ENCODE measurements at places on chromosomes 2 and 18.

DNA sequence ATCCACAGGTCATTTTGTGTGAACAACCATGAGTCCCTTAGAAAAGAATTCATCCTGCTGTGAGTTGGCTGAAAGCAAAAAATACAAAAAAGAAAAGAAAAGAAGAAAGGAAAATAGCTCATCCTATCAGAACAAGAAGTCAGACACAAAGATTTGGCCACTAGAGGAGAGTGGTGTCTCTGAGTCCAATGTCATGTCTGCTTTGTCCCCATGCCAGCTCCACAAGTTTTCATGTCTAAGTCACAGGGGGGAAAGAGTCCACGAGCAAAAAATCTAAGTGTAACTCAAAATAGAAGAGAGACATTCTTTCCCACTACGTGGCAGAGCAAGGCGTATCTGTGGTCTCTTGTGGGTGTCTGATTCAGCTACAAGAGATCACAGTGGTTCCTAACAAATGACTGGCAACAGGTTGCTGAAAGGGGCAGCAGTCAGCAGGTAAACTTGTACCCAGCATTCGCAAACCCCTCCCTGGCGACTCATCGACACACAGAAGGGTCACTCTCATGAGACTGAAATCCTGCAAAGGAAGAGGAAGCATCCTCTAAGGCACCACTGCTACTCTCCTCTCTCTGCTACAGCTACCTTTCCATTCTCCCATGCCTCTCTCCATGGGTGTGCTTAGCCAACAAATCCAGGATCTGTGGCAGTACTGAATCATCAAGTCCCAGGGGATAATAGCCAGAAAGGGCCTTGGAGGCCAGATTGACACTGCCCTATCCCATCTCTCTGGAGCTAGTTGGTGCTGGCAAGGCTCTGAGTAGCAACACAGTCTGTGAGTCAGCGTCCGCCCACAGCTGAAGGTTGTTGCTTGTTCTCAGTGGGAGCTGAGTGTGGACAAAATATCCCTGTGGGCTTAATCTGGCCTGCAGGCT, 123.0 kb upstream of the SLC39A10 start:
- no peak for DNase-seq

- peak; percentile 61 for DNase-seq
Observed at GRCh38 chr2:64626963-64627760, 26.6 kb downstream of the SERTAD2 start.

GRCh38 chr2:57696016-57696415, 350.6 kb upstream of the VRK2 start:
- peak; percentile 3 for DNase-seq

GRCh38 chr2:88599527-88599926, 27.7 kb downstream of the EIF2AK3 start:
- no peak for DNase-seq

GRCh38 chr2:75560768-75561565, at the start of gene EVA1A:
Gene EVA1A, minus strand, starts transcription at chr2:75560939. Its CDS starts 42,799 bp downstream, at chr2:75518140.
- peak; percentile 66 for DNase-seq

GRCh38 chr2:32484937-32485336, 128.1 kb downstream of the BIRC6 start:
- no peak for DNase-seq

DNA sequence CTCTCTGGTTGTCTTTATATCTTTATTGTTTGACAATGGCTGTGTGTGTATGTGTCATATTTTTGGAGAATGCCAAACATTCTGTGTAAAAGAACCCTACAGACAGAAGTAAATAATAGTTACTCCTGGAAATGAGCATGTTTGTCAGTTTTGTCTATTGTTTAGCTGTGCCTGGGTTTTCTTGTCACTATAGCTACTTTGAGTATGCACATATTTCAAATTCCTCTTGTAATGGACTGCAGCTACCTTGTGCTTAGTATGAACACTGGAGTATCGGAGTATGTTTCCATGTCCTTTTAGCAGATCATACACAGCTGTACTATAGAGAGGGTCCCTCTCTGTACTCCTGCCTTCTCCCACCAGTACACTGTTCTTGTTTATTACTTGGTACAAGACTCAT, 58.0 kb upstream of the DOCK10 start:
- no peak for DNase-seq

DNA sequence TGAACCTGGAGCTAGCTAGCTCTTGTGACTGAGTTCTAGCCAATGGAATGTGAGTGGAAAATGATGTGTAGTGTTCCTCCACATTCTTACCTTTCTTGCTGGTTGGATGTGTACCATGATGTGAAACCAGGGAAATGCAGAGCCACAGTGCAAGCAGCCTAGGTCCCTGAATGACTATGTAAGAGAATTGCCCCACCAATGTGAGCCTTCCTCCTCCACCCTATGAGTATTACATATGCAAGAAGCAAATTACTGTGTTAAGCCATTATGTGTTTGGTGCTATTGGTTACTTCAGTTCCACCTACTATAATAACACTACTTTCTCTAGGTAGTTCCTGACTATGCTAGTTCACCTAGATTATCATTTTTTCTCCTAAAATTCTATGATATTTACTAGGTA, 39.6 kb downstream of the LCLAT1 start:
- no peak for DNase-seq

DNA sequence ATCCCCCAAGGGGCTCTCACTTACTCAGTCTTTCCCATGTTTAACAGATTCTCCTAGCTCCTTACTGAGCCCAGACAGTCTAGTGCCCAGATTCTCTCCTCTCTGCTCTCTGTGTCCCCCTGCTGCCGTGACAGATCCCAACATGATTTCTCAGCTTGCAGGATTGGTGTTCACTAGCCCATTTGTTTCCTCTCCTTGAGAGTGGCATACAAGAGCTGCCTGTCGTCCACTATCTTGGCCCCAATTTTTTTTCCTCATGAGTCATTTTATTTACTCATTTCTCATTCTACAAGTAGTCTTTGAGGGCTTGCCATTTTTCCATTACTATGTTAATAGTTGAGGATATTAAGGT, 199.9 kb upstream of the FN1 start:
- no peak for DNase-seq

DNA sequence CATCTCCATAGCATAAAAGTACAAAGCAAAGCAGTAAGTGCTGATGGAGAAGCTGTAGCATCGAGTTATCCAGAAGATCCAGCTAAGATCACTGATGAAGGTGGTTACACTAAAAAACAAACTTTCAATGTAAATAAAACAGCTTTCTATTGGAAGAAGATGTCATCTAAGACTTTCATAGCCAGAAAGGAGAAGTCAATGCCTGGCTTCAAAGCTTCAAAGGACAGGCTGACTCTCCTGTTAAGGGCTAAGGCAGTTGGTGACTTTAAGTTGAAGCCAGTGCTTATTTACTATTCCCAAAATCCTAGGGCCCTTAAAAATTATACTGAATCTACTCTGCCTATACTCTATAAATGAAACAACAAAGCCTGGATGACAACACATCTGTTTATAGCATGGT, 44.0 kb downstream of the METTL8 start:
- DNase-seq = no peak

DNA sequence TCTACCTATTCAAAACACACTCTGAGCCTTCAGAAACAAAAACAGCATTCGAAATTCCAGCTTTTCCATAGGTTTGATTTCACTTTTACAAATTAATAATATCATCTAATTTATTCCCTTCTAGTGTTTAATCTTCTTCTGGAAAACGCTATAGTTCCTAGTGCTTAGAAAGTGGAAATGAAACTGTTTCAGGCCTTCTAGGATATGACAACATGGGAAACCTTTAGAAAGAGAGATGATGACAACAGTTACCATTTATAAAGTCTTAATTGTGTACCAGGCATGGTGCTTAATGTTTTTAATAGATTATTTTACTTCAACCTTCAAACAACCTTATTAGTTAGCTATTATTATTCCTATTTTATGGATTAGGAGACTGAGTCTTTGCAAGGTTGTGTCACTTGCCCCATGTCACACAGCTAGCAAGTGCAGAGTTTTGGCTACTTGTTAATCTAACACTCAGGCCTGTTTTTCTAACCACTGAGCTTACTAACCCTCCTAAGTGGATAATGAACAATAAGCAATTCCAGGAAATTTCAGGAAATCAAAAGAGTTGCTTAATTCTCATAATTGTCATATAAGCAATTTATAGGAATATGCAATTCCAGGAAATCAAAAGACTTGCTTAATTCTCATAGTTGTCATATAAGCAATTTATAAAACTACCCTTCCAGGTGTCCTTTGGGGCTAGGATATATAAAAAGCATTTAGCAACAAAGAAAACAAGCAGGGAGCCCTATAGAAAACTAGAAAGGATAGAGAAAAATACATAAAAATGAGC, 206.0 kb downstream of the ZNF521 start:
- no peak for DNase-seq

- no peak for DNase-seq
Observed at GRCh38 chr2:42450136-42450535, 43.6 kb downstream of the KCNG3 start.

DNA sequence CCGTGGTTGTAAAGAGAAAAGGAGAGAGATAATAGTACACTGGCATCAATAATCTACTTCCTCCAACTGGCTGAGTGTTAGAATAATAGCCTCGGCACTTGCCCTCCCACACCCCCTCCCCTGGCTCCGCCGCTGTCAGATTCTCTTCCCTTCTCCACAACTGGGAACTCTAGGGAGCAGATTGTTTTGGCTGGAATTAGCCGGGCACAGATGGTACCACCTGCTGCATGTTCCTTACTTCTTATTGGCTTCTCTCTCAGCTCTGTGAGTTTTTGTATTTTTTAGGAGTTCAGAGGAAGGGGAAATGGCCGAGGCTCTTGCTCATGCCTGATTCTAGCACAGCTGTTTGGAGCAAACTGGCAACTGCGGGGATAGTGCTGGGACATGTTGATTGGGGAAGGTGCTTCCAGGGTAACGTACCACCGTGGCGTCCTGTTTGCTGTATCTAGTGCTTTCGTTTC, 140.0 kb downstream of the ZEB2 start:
- DNase-seq = no peak

GRCh38 chr2:101980368-101980767, 11.4 kb upstream of the IL1R2 start:
- DNase-seq = no peak

DNA sequence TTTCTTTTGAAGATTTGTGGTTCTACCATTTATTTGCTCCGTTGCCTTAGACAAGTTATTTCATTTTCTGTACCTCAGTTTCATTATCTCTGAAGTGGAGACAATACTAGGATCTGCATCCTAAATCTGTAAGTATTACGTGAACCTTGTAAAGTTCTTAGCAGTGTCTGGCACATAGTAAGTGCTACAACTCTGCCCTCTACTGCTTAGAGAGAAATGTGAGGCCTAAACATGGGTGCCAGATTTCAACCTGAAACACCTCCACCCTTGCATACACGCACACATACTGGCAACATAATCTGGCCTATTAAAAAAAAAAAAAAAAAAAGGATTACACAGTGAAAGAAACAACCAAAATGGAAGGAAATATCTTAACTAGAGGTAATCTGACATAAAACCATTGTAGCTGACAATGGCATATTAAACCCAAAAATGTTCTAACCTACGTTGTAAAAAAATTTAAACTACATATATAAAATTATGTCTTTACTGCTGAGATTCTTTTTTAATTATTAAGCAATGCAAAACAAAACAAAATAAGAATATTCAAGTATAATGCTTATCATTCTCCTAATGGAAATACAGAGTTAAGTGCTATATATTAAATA, 132.6 kb downstream of the MAP2 start:
- peak; percentile 27 for DNase-seq

GRCh38 chr18:56268952-56269351, 369.4 kb downstream of the TXNL1 start:
- DNase-seq = no peak

GRCh38 chr18:22681908-22682307, 251.2 kb upstream of the RBBP8 start:
- no peak for DNase-seq

- no peak for DNase-seq
Observed at GRCh38 chr2:193566276-193566675, 1371.5 kb upstream of the TMEFF2 start.

DNA sequence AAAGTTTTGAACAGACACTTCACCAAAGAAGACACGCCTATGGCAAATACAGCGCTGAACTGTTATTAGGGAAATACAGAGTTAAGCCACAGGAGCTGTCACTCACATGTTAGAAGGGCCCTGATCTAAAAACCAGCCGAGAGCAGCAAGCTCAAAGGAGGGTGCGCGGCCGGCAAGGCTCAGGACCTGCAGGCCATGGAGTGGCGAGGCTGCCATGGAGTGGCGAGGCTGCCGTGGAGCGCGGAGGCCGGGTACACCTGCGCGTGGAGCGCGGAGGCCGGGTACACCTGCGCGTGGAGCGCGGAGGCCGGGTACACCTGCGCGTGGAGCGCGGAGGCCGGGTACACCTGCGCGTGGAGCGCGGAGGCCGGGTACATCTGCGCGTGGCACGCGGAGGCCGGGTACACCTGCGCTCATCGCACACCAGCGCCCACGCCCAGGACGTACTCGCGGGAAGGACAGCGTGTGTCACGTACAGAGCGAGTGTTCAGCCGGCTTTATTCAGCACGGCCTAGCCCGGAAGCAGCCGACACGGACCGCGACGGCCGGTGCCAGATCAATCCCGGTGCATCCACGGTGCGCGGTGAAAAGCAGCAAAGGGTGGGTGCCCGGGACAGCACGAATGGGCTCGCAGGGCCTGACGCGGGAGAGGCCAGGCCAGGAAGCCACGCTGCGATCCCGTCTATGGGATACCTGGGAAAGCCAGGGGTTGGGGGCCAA, 68.8 kb downstream of the SLC66A2 start:
- DNase-seq = peak; percentile 29

DNA sequence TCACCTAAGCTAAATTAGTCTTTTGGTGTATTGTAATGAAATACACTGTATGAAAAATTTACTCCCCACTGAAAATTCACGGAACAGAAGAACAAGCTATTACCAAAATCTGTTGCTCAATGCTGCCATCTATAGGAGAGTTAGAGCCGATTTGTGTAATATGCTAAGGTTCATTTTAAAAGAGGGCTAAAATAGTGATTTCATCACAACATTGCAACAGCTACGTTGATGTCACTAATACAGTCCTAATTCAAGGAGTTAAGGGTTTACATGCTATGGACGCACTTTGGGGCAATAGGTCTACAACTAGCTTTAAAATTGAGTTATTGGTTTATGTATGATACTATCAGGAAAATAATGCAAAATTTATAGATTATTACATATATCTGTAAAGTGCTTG, 3.0 kb upstream of the IRS1 start:
- DNase-seq = peak; percentile 48
